ENCODE measurements at places on chromosomes 16 and 17.

- no peak for DNase-seq
Observed at GRCh38 chr17:18960241-18960665, 8.3 kb downstream of the SLC5A10 start.

DNA sequence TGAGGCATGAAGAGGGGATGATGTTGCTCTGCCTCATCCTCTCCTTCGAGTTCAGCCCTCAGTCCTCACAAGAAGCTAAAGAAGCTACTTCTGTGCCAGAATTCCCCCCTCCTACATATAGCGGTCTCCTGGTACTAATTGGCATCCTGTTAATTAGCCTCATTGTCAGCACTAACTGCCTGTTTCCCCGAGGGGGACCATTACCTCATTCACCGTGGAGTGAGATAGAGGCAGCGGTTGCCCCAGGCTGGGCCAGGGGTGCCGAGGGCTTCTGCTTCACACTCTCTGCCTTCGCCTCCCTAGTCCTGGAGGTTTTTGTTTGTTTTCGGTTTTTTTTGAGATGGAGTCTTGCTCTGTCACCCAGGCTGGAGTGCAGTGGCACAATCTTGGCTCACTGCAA lies 5.7 kb upstream of the MINK1 start:
- DNase-seq, result no peak

DNA sequence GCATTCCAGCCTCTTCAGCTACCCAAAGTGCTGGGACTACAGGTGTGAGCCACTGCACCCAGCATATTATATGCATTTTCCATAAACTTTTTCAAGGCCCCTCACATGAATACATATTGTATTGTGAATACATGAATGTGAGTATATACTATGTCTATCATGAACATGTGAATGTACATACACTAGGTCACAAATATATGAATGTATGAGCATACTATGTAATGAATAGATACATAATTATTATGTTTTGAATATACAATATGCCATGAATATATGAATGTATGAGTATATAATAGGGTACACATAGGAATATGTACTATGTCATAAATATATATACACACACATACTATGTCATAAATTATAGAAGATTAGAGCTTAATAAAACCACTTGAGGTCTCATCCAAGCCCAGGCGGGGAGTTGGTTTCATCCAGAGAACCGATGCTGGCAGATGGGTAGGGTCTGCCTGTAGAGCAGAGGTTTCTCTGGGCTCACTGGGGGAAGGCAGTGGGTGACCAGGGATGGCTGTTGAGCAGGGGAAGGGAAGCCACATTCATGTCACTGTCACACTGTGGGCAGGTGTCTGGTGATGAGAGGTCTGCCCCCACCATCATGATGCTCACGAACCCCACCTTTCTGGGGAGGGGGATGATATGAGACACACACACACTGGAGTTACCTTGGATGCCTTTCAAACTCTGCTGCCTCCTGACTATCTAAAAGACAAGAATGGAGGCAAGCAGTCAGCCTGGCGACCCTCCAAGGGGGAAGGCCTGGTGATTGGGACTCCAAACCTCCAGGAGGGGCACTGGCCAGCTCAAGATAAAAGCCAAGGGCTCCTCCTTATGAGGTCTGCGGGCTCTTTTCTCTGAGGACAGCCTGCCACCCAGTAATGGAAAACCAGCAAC lies 7.3 kb downstream of the C16orf95 start:
- DNase-seq, result no peak

DNA sequence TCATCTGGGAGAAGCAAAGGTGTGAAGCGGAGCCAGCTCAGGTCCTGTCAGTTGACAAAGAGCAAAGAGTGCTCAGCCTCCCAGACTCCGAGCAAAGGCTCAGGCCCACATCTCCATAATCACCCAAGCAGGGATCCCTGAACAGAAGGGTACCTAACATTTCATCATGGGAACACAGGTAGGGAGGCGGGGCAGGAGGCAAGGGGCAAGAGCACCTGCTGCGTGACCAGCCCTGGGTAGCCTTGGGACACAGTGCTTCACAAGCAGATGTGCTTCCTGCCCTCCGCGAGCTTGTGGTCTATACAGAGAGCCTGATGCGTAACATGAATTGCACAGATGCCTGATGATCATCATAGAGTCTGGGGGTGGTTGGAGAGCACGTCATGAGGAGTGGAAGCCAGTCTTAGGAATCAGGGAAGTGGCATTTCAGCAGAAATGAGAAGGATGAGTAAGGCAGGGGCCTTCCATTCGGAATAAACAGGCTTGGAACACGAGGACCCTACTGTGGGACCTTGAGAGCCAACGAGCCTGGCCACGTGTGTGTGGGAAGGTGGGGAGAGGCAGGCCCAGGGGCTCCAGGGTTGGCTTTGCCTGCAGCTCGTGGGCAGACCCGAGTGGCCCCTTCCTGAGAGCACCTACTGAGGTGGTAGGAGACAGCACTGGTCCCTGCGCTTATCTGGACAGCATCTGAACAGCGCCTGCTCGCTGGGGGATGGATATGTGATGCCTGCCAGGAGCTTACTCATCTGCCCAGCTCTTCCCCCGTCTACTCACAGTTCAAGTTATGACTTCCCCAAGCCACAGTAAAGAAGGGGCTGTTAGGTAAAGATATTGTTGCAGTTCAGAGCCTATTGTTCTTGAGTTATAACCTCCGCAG lies 125.8 kb downstream of the CCDC182 start:
- no peak for DNase-seq

DNA sequence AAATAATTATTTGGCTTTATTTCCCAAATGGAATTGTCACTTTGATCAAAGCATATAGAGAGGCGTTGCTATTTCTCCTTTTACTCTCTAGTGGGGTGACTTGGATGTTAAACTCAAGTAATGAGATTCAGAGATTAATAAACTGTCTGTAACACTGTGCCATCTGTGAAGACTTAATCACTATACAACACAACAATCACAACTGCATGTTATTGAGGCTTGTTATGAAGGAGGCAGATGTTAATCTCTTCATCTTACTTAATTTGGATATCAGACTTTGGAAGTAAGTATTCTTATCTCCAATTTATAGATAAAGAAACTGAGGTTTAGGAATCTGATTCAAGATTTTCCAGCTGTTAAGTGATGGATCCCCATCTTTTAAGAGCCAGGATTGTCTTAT lies 132.5 kb downstream of the CNTNAP4 start:
- no peak for DNase-seq
